ENCODE measurements at places on chromosomes 7 and 10.

GRCh38 chr7:14552060-14552459 is 350.5 kb downstream of the DGKB start:
- DNase-seq = no peak

GRCh38 chr7:5594616-5595544 is 171.2 kb upstream of the TNRC18 start:
- no peak for DNase-seq

GRCh38 chr7:69190763-69191162 is 407.5 kb upstream of the AUTS2 start:
- no peak for DNase-seq

DNA sequence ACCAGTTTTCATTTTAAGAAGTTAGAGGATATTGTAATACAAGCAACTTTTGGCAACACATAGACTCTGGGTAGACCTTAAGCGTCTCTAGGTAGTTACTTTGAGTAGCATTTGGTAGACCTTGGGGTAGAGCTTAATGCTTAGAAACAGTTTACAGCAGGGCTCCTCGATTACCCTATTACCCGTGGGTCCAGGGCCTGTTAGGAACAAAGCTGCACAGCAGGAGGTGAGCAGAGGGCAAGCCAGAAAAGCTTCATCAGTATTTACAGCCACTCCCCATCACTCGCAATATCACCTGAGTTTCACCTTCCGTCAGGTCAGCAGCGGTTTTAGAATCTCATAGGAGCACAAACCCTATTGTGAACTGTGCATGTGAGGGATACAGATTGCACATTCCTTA is 173.5 kb downstream of the TSPAN12 start:
- DNase-seq = no peak

DNA sequence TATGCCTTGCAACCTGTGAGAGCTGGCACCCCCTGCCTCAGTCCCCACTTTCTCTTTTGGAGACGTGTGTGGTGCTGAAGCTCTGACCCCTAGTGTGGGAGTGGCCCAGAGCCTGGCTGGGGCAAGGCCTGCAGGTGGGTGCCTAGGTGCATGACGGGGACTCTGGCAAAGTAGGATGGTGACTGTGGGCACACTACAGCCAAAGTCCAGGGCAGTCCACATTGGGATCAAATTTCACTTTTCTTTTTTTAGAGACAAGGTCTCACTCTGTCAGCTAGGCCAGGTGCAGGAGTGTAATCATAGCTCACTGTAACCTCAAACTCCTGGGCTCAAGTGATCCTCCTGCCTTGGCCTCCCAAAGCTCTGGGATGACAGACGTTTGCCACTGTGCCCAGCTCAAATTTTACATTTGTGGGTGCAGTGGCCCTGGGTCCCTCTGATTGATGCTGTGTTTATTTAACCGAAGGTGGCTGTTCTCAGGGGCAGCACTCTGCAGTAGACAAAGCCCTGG is 52.3 kb downstream of the NEURL1 start:
- DNase-seq = no peak

DNA sequence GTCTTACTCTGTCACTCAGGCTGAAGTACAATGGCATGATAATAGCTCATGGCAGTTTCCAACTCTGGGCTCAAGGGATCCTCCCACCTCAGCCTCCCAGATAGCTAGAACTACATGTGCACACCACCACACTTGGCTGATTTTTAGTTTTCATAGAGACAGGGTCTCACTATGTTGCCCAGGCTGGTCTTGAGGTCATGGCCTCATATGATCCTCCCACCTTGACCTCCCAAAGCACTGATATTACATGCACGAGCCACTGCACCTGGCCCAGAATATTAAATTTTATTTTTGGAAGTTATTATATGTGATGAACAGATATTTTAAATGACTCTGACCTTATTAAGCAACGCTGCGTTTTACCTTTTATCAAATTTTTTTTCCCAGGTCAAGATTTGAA is 94.4 kb downstream of the PODXL start:
- DNase-seq = no peak

GRCh38 chr7:136998495-136998894 is 130.0 kb downstream of the CHRM2 start:
- no peak for DNase-seq

- DNase-seq = no peak
Observed at GRCh38 chr10:123027861-123028260, 19.1 kb downstream of the ACADSB start.

GRCh38 chr7:35004531-35005095 is 32.7 kb downstream of the DPY19L1 start:
- no peak for DNase-seq

DNA sequence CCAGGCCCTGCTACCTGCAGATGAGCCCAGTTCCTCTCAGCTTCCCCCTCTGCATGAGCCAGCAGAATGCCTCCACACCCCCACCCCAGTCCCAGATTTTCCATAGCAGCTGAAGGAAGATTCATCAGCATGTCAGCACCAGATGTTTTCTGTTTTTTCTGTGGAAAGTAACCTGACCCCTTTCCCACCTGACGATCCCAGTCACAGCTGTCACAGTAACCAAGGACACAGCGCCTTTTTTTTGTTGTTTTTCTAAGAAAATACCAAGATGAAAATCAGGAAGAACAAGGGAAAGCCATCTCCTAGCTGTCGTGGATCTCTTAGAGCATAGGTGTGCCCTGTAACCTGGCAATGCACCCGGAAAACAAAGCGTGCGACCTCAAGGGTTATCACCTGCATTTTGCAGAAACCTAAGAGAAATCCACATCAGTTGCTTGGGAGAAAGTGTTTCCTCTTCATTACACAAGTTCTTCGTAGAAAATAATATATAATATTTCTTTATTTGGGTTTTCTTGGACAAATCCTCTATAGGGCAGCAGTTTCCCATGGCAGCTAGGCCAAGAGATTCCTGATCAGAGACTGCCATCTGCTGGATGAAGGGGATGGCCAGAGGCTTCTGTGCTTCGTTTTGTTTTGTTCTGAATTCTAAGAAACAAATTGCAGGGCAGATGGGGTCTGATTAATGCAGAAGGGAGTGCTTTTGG is 401.9 kb downstream of the TNS3 start:
- DNase-seq = peak; percentile 1

- DNase-seq = no peak
Observed at GRCh38 chr7:117237646-117238045, 85.2 kb downstream of the WNT2 start.

GRCh38 chr10:112724404-112724991 is 225.5 kb upstream of the TCF7L2 start:
- DNase-seq = no peak

DNA sequence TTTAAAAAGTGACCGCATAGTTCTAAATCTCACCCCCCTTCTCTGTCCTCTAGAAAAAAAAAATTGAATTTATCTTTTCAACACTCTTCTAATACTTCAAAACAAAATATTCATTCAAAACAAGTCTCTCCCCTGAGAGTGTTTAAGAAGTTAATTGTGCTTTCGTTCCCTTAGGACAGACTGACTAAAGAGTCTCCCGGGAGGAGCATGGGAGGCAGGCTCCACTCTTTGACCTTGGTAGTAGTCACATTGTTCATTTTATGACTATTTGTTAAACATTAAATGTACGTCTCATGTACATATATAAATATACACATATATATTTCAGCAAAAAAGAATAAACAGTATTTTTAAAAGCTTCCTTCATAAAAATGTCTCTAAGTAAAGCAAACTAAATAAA is 35.3 kb upstream of the SPOCK2 start:
- no peak for DNase-seq

DNA sequence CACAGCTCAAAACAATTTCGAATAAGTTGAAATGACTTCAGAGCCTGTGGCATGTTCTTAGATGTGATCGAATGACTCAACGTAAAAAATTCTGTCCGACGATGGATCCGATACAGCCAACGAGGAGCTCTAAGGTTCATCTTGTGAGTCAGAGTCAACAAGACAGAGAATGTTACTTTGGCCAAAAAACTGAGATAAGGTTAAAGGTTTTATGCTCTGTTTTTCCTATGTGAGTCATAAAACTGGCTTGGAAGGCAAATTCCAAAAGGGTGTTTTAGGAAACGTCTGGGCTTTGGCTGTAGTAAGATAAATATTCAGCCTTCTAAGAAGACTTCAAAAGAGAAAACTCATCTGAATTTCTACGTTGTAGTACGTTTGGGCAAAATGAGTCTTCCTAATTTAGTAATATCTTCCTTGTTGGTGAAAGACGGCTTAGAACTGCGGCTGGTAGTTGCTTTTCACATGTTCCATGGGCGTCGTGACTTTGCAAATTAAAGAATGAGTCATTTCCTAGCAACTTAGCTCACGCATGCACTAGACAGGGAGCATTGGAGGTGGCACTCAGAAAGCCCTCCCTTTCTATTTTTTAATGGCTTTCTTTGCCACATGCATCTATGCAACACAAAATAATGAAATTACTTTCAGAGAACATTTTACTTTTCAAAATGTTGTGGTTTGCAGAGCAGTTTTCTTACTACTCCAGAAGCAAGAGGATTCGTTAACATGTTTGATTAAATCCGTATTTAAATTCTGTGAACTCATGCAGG is 28.2 kb downstream of the PFKP start:
- no peak for DNase-seq

DNA sequence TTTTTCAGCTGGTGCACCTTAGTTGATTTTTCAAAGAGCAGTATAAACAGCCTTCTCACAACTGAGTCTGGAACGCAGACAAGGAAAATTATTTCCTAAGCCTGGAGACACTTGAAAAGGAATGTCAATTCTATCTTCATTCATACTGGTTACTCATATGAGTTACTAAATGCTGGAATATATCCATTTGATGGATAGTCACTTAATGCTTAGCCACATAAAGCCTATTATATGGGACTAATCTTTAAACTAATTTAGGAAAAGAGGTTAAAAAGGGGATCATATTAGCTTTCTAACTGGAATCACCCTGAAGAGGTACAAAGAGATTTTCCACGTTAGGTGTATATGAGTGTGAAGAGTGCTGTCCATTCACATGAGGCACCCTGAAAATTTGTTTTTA is 1.7 kb upstream of the HOXA4 start:
- no peak for DNase-seq

- DNase-seq = no peak
Observed at GRCh38 chr10:87671139-87671815, 11.6 kb downstream of the PAPSS2 start.

DNA sequence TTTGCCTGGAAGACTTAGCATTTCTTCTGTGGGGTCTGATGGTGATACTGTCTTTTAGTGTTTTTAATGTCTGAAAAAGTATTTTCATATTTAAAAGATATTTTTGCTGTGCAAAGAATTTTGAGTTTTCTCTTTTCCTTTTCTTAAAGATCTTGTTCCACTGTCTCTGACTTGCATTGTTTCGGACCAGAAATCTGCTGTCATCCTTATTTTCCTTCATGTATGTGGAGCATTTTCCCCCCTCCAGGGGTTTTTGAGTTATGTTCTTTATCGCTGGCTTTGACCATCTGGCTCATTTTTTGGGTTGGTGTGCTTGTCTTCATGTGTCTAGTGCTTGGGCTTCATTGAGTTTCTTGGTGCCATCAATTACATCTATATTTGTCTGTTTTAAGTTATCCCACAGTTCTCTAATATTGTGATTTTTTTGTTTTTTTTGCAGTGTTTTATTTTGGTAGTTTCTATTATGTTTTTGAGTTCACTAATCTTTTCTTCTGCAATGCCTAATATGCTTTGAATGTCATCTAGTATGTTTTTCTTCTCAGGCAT is 119.9 kb downstream of the MGMT start:
- no peak for DNase-seq

GRCh38 chr7:157898802-157899505 is 562.1 kb downstream of the DNAJB6 start:
- DNase-seq = no peak

DNA sequence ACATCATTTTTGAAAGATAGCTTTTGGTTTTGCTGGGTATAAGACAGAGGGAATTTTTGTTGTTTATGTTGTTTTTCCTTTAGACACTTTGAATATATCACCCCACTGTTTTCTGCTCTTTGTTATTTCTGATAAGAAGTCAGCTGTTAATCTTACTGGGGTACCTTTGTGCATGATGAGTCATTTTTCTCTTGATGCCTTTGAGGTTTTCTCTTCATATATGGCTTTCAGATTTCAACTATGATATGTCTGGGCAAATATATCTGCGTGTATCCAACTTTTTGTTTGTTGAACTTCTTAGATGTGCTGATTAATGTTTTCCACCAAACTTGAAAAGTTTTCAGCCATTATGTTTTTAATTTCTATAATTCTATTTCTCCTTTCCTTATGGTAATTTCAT is 208.6 kb upstream of the TMEM72 start:
- DNase-seq = no peak

- no peak for DNase-seq
Observed at GRCh38 chr10:113765910-113766309, 14.4 kb downstream of the PLEKHS1 start.

DNA sequence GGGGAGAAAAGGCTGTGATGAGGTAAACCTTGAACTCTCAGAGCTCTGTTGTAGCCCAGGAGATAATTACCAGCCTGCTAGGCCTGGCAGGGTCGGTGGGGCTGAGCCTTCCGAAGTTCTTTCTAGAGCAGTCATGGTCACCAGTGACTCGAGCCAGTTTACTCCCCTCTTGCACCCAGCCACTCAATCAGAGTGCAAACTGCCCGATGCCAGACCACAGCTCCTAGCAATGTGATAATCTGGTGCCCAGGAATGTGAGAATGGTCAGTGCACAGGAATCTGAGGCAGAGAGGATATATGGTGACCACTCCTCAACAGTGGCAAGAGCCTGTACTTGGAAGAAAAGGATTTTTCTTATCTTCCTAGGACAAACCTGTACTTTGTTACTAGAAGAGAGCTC is 46.4 kb upstream of the KMT2E start:
- no peak for DNase-seq

GRCh38 chr10:101293007-101293723 is 60.8 kb upstream of the BTRC start:
- no peak for DNase-seq

- no peak for DNase-seq
Observed at GRCh38 chr10:22454634-22455033, 109.3 kb downstream of the SPAG6 start.

DNA sequence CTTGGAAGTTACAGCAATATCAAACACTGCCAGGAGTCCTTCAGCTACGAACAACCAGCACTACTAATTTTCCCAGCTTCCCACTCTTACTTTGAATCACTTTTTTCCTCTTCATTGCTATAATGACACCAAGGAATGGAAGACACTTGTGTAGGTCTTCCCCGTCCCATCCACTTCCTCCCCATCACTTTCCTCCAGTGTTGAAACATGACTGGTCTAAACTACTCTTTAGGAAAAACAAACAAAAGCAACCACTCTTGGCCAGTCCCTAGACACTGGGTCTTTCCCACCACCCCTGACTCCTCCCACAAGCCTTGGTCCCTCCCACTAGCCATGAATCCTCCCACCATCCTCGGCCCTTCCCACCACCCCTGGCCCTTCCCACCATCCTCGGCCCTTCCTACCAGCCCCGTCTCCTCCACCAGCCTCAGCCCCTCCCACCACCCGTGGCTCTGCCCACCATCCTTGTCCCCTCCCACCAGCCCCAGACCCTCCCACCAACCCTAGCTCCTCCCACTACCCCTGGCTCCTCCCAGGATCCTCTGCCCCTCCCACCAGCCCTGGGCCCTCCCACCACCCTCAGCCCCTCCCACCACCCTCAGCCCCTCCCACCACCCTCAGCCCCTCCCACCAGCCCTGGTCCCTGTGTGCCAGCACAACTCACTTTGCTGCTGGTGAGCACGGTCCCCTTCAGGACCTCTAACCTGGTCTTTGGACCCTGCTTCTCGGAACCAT is 68.5 kb downstream of the CXCL12 start:
- no peak for DNase-seq

GRCh38 chr10:24456322-24456721 is 247.4 kb downstream of the KIAA1217 start:
- no peak for DNase-seq

Measured in NCI-H187 (cell line).